ENCODE measurements at places on chromosomes 5 and 9.

DNA sequence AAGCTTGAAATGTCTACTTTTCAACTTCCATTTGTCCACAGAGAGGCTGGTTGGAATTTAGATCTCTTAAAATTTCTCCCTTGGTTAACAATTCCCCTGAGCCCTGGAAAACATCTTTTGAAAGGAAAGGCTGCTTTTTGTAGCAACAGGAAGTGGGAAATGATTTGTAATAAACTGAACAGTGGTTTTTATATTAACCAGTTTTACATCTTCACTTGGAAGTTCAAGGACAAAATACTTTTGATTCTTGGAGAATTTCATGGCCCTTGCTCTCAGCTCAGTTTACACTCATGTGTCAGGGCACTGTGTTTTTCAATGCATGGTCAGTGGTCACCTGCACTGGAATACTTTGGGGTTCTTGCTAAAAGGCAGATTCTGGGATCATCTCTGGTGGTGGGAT, 9.9 kb downstream of the MLANA start:
- DNase-seq: no peak

DNA sequence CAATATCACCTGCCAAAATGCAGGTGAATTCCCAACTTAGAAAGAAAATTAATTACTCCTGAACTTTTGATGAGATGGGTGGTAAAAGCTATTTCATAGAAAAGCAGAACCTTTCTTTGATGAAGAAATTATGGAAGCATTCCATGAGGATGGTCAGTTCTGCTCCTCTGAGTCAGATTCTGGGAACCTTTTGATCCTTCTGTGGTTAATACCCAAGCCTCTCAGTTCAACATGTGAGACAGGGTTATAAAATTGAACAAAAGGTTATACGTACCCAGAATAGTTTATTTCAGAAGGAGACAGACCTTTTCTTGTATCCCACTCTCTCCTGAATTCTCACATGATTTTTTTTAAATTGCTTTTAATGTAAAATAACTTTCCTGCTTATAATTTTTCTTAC, 767.6 kb upstream of the ADAMTS16 start:
- DNase-seq: no peak

GRCh38 chr5:72465601-72466563, 41.3 kb downstream of the ZNF366 start:
- no peak for DNase-seq

DNA sequence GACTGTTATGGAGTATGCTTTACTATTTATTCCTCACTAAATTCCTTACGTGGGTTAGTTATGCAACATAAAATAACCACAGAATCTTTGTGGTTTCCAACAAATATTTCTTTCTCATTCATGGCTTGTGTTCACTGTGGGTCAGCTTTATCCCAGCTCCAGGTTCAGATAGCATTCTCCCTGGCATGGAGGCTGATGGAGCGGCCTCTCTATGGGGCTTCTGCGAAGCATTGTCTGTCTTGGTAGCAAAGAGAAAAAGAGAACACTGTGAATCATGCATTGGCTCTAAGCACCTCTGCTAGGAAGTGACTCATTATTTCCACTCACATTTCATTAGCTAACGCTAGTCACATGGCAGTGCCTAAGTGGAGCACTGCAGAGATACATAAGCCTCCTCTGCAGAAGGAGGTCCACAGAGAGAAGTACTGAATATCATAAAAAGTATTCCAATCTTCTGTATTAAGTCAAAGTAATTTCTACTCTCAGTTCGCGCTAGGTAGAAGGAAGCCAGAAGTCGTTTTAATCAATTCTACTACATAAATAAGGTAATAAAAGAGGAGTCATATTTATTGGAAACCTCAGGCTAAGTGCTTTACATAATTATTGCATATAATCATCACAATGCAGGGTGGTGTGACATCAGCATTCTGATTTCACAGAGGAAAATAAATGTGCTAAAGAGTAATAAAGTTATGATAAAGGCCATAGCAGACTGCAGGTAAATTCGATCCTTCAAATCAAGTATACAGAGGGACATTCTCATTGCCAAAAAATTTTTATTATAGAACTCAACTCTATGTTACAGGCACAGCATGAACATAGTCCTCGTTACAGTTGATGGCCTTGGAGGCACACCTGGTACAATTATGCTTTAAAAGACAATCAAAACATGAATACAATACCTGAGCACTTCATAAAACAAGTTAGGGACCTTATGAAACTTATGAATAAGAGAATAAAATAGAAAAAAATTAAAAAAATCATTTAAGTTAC, 531.1 kb downstream of the CETN3 start:
- no peak for DNase-seq

GRCh38 chr5:136195971-136196820, 3.2 kb upstream of the SMIM32 start:
- DNase-seq: no peak

DNA sequence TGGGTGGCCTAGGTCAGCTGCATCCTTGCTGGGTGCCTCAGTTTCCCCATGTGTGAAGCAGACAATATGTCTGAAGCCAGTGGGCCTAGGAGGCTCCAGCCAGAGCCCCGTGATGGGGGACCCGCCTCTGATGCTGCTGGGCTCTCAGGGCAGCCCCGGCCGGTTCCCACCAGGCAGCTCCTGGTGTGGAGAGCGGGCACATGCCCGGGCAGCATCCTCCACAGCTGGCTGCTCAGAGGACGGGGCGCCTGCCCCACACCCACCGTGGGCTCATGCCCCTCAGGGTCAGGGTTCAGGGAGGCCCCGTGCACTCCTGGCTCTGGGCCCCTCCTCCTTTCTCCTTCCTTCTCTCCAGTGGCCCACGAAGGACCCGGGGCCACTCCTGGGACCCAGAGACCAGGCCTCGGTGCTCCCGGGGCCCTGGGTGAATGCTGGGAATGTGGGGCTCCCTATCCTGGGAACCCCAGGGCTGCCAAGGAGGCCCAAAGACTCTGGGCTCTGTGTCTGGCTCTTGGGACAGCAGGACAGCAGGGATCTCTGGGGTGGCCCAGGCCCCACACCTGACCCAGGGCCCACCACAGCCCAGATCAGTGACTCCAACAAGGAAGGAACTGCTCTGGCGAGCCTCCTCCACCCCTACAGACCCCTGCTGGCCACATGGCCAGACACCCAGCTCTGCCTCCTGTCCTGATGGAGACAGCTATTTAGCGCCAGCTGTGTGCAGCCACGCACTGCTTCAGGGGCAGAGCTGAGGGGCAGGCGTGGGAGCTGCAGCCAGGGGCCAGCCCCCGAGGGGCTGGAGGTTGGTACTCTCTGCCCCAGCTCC, 39.5 kb upstream of the EGFL7 start:
- no peak for DNase-seq

DNA sequence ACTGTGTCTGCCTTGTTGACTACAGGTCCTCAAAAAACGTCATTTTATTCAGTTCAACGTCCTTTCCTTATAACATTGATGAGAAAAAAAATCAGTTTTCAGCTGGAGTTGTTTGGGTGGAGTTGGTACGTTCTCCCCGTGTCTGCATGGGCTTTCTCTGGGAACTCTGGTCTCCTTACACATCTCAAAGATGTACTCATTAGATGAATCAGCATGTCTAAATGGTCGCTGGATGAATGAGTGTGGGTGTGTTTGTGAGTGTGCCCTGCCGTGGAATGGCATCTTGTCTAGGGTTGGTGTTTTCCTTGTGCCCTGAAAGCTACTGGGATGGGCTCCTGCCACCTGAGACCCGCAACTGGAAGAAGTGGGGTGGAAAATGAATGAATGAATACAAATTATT, 30.1 kb downstream of the EGR1 start:
- DNase-seq: no peak

DNA sequence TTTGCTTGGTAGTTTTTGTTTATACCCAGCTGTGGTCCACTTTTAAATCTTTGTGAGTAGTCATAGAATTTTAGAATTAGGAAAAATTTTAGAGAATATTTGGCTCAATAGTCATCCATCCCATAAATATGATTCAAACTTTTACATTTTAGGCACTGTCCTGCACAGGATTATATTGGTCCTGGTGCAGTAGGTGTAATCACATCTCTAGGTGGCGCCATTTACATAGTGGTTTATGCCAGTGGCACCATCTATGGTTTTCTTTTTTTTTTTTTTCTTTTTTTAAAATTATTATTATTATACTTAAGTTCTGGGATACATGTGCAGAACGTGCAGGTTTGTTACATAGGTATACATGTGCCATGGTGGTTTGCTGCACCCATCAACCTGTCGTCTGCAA, 260.7 kb upstream of the KCNN2 start:
- DNase-seq: no peak

- DNase-seq: no peak
Observed at GRCh38 chr5:143886096-143886495, 74.1 kb downstream of the HMHB1 start.

DNA sequence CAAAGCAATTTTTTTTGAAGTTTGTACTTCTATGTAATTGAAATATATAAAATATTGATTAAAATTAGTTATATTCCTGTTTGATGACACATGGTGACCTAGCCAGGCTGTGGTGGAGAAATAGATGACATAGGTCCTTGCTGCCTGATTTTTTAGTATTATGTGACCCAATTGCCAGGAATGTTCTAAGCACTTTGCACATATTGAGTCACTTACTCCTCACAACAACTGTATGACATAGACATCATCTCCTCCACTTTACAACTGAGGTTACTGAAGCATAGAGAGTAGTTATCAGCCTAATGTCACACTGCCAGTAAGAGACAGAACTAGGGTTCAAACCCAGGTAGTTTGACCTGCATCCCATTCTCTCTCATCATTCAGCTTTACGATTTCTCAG, 26.2 kb upstream of the SNX18 start:
- no peak for DNase-seq

DNA sequence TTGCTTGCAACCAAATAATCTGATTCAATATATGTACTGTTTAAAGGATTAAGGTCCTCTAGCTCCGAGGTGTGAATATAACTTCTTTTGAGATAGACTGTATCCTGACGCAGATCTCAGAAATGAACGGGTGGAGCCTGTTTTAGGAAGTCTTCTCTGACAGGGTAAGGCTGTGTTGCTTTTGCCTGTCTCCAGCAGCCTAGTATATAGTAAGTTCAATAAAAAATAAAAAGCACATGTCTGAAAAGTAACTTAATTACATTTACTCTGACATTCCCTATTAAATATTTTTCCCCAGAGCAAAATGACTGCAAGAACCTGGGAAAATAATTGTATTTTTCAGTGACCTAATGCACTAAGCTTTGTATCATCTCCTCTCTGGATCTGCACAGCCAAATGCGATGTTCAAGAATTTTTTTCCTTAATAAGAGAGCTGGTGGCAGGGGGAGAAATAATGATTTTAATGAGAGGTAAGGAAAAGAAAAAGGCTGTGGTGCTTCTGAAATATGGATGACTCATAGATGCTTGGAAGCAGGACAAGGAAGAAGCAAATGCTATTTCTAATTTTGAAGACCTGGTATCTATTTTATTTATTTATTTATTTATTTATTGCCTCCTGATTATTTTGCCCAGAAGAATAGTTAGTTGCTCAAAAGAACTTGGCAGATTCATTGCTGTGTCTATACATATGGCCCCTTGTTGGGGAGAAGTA, 7.3 kb downstream of the PPP3R2 start:
- no peak for DNase-seq

- DNase-seq: no peak
Observed at GRCh38 chr5:137622850-137623249, 113.0 kb downstream of the KLHL3 start.

GRCh38 chr5:56155992-56156584, 77.0 kb downstream of the ANKRD55 start:
- DNase-seq: no peak

GRCh38 chr5:149771216-149771980, 41.3 kb downstream of the PPARGC1B start:
- no peak for DNase-seq

DNA sequence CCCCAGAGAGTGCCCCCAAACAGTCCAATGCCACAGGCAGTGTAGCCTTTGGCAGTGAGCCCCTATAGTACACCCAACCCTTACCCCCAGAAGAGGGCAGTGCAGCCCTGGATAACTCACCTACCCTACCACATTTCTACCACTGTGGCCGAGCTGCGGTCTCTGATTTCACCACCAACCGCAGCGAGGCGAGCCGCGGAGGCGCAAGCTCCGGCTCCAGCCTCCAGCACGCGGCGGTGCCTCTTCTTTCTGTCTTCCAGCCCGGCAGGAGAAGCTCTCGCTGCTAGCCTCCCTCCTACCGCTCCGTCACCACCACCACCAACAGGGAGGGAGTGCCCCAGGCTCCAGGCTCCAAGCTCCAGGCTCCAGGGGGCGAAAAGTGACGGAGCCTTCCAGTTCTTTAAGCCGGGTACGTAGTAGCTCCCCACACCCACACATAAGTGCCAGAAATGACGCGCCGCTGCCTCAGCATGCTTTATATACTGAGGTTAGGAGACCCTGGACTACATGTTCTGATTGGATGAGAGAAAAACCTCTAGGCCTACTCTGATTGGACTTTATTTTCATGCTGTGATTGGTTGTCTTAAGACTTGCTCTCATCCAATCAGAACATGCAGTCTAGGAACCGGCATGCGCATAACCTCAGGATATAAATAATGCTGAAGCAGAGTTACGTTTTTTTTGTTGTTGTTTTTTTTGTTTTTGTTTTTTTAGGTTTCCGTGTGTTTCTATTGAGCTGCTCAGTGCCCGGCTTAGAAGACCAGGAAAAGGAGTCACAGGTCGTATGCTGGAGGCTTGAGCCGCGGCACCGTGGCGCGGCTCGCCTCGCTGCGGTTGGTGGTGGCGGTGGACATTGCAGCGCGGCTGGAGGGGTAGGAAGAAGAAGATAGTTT, at the start of gene PCAT7:
PCAT7 (plus strand) TSS at position 645 of the 893 bp plus-strand sequence.
- no peak for DNase-seq

GRCh38 chr5:144638787-144639186, 468.1 kb downstream of the KCTD16 start:
- no peak for DNase-seq

GRCh38 chr5:169893571-169893970, 86.7 kb downstream of the INSYN2B start:
- no peak for DNase-seq

DNA sequence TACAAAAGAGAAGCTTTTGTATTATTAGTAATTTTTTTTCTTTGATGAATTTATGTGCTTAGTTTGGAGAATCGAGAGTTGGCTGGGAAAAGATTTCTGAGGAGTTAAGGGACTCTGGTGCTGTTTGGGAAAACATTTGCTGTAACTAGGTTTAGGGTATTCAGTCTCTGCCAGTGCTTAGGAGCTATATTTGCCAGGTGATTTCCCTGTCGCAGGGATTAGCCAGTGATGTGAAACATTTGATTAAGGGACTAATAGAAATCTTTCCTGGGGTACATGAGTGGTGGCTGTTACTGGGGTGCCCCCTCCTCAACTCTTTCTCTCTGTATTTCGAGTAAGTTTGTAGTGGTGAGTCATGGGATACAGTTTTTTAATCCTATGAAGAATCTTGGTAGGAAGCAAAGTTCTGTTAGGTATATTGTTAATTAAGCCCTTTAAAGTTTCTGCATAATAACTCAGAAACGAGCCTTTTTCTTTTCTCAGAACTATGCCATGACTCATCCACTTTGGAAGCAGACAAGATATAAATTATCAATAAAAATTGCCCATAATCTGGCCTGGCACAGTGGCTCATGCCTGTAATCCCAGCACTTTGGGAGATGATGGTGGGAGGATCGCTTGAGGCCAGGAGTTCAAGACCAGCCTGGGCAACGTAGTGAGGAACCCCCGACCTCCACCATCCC, 18.6 kb downstream of the RGMB start:
- no peak for DNase-seq
